Cardiac muscle cell (in vitro differentiated cells and primary cell): ENCODE measurements at places on chromosomes 5 and 9. TPM values are rescaled to one million over a fixed set of nuclear protein-coding genes. Genes with fewer than 3 reads are reported as not detected.
A peak's percentile ranks its signal among the peaks of the same experiment; 100 is the strongest.

Gene WNK2
- 31.6 and 92.2 TPM in 2 replicates for total RNA-seq

Gene ARSI
- 3.3 and 6.4 TPM in 2 replicates for total RNA-seq

GRCh38 chr9:113912816-113913215, 36.7 kb downstream of the ZNF618 start:
- no peaks in the 10 kb centered on the region for H3K27me3 ChIP-seq
- no peaks in the 10 kb centered on the region for H3K36me3 ChIP-seq
- DNase-seq, result peak; percentile 30

DNA sequence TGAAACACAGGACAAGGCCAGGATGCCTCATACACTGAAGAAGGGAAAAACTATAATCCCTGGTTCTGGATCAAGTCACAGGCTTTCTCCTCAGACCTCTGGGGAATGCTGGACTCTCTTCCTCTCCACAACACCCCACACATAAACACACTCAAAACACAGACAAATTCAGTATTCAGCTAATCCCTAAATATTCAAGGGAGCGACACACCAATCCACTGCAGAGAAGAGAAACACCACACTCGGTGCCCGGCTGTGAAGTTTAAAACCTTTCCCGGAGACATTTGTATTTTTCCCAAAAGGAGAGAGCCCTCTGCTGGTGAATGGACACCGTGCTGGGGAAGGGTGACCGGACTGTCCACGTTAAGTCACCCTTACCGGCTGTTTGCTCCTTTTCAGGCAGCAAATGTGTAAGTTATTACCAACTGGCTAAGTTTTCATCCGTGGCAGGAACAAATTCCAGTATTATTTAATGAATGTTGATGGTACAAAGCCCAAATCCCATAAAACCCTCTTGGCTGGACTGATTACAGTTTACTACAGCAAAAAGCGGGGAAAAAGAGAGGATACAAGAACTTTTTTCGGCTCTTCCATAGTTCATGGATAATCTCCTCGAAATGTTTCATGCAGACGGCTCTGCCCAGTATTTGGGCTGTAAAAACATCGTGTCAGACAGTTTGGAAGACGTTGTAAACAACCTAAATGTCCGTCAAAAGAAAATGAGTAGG, 130.9 kb upstream of the SLC30A5 start:
- H3K27me3 ChIP-seq, result no peaks in the 10 kb centered on the region
- no peaks in the 10 kb centered on the region for H3K4me1 ChIP-seq
- no peaks in the 10 kb centered on the region for H3K36me3 ChIP-seq
- H3K27ac ChIP-seq, result no peak overlapping the region
- no peak overlapping the region for H3K4me3 ChIP-seq
- peak; percentile 84 for DNase-seq

- H3K4me1 ChIP-seq, result peaks cover 3% of the 10 kb centered on the region
- no peaks in the 10 kb centered on the region for H3K36me3 ChIP-seq
- DNase-seq, result no peak
- no peak overlapping the region for H3K27ac ChIP-seq
These were observed 396.0 kb upstream of the ZNF608 start for GRCh38 chr5:125142458-125142857.

- H3K27me3 ChIP-seq, result no peaks in the 10 kb centered on the region
- H3K36me3 ChIP-seq, result peaks cover 6% of the 10 kb centered on the region
- DNase-seq, result no peak
- no peak overlapping the region for H3K27ac ChIP-seq
These were observed 97.5 kb downstream of the PHF2 start for GRCh38 chr9:93673839-93674334.

Gene RNF180
- 9.1 and 9.7 TPM in 2 replicates for total RNA-seq

DNA sequence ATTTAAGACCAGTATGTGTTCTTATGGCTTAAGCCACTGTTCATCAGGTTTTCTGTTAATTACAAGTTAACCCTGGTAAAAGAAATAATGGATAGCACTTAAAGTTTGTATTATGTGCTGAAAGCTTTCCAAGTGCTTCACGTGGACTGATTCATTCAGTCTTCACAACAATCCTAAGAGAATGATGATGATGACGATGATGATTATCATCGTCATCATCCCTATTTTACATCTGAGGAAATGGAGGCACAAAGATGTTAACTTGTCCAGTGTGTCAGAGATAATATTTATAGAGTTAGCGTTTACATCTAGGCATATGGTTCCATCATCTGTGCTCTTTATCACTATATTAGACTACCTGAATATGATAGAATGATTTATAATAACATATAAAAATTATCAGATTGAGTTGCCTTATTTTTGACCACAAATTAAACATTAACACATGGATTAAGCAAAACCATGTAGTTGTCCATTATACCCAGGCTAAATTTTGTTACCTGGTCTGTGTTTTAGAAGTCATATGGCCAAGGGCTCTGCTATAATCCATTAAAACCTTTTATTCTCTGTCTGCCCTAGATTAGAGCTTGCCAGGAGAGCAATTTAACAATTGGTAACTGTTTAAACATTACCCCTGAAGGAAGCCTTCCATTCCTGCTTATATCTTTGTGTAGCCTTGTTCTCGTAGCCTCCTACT, 102.3 kb upstream of the MAP3K1 start:
- H3K27me3 ChIP-seq, result no peaks in the 10 kb centered on the region
- peaks cover 21% of the 10 kb centered on the region for H3K4me1 ChIP-seq
- no peaks in the 10 kb centered on the region for H3K36me3 ChIP-seq

DNA sequence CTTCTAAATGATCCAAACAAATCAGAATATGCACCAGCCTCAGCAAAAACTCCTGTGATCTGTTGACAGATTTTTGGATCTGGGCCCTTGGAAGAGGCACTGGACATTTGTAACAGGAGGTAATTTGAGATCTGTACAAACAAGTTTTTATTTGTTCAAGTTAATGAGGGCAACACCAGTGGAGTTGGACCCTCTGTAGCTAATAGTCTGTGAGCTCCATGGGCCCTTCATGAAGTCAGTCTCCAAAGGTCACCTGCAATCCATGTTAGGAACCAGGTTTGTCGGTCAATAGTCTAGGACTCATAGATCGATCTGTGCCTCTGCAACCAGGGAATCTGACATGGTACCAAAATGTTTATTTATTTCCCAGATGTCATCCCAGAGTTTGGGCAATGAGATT, 40.9 kb downstream of the PAM start:
- no peak overlapping the region for H3K4me3 ChIP-seq
- no peaks in the 10 kb centered on the region for H3K27me3 ChIP-seq
- H3K4me1 ChIP-seq, result peaks cover 32% of the 10 kb centered on the region
- H3K36me3 ChIP-seq, result no peaks in the 10 kb centered on the region

GRCh38 chr5:52523701-52524100, 264.0 kb upstream of the ITGA1 start:
- H3K27me3 ChIP-seq, result no peaks in the 10 kb centered on the region
- DNase-seq, result no peak
- H3K36me3 ChIP-seq, result no peaks in the 10 kb centered on the region
- H3K27ac ChIP-seq, result no peak overlapping the region
- no peak overlapping the region for H3K4me3 ChIP-seq

- no peak overlapping the region for H3K27ac ChIP-seq
- no peaks in the 10 kb centered on the region for H3K27me3 ChIP-seq
- no peaks in the 10 kb centered on the region for H3K36me3 ChIP-seq
- DNase-seq, result no peak
- H3K4me1 ChIP-seq, result no peaks in the 10 kb centered on the region
- no peak overlapping the region for H3K4me3 ChIP-seq
These were observed 154.7 kb upstream of the ANKH start for GRCh38 chr5:15026011-15026893.
